Caco-2 (cell line): ENCODE measurements at places on chromosomes 7 and 10. TPM values are rescaled to one million over a fixed set of nuclear protein-coding genes. Genes with fewer than 3 reads are reported as not detected.

GRCh38 chr7:138075350-138075749, 909 bp upstream of the AKR1D1 start:
- no peak for DNase-seq
- no peaks in the 10 kb centered on the region for H3K36me3 ChIP-seq
- no peak overlapping the region for H3K27ac ChIP-seq
- no peak overlapping the region for H3K4me3 ChIP-seq
- H3K4me1 ChIP-seq, result no peaks in the 10 kb centered on the region

DNA sequence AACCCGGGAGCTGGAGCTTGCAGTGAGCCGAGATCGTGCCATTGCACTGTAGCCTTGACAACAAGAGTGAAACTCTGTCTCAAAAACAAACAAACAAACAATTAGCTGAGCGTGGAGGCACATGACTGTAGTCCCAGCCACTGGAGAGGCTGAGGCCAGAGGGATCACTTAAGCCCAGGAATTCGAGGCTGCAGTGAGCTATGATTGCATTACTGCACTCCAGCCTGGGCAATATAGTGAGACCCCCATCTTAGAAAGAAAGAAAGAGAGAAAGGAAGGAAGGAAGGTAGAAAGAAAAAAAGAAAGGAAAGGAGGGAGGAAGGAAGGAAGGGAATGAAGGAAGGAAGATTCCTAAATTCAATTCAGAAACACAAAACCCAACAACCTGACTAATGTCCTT, 141.3 kb upstream of the TNRC18 start:
- H3K36me3 ChIP-seq, result no peaks in the 10 kb centered on the region
- peak overlapping the region; percentile 4 for H3K27ac ChIP-seq
- 0 out of 2 replicates have a peak, but pooled peaks cover 6% of the 10 kb centered on the region for H3K4me1 ChIP-seq
- H3K4me3 ChIP-seq, result no peak overlapping the region

DNA sequence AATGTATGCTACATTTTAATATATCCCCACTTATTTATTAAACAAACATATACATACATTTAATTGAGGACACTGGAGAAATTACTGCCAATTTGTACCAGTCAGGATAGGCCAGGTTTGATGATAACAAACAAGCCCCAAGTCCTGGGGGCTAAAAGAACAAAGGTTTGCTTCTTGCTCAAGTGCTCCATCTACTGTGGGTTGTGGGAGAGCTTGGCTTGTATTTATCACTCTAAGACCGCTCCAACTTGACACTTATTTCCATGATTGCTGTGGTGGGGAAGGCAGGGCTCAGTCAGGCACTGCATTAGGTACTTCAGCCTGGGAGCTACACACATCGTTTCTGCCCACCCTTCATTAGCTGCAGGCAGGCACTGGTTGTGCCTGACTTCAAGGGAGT, 136.6 kb upstream of the ZNF32 start:
- H3K4me1 ChIP-seq, result no peaks in the 10 kb centered on the region
- H3K4me3 ChIP-seq, result no peak overlapping the region
- peak; percentile 20 for DNase-seq
- no peaks in the 10 kb centered on the region for H3K36me3 ChIP-seq

- no peaks in the 10 kb centered on the region for H3K36me3 ChIP-seq
- no peaks in the 10 kb centered on the region for H3K4me1 ChIP-seq
- DNase-seq, result no peak
- H3K27ac ChIP-seq, result no peak overlapping the region
Measured at GRCh38 chr10:7458556-7458955, 47.7 kb upstream of the SFMBT2 start.

- peaks cover 20% of the 10 kb centered on the region for H3K36me3 ChIP-seq
- no peak for DNase-seq
- peak overlapping the region; percentile 27 for H3K27ac ChIP-seq
- no peaks in the 10 kb centered on the region for H3K27me3 ChIP-seq
Measured at GRCh38 chr10:14598809-14599764, 175.6 kb downstream of the FAM107B start.

DNA sequence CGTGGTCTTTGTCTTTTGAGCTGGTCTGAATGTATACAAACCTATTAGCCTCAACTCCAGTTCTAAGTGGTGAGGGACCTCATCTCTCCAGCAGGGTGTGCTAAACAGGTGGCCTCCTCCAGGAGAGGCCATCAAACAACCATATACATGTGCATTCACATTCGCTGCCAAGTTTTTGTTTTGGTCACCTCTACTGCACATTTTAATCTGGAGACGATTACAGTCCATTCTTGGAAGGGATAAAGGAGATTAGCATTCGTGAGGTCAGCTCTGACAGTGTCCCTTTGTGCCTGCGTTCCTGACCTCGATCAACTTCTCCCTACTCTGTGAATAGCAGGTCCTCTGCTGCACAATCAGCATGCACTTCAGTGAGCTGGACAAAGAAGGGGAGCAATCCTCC, 60.8 kb downstream of the RHOBTB1 start:
- H3K4me3 ChIP-seq, result no peak overlapping the region
- no peak overlapping the region for H3K27ac ChIP-seq

DNA sequence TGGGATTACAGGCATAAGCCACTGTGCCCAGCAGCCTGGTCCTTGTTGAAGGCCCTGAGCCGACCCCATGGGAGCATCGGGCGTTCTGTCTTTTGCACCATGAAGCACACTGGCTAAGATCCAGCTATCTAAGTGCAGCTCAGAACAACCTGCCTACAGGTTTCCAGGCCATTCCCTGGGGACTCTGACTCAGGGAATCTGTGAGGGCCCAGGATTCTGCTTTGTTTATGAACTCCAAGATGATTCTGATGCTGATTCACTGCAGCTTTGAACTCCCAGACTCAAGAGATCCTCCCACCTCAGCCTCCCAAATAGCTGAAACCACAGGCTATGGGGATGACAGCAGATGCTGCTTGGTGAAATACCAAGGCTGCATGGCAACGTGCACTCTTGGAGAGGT, 30.2 kb downstream of the NPTX2 start:
- H3K4me3 ChIP-seq, result no peak overlapping the region
- no peaks in the 10 kb centered on the region for H3K4me1 ChIP-seq

GRCh38 chr10:64363687-64364086, 842.5 kb downstream of the REEP3 start:
- no peaks in the 10 kb centered on the region for H3K4me1 ChIP-seq
- no peak for DNase-seq
- no peaks in the 10 kb centered on the region; the same call in 1 of the 2 replicates for H3K36me3 ChIP-seq
- no peak overlapping the region for H3K27ac ChIP-seq
- H3K27me3 ChIP-seq, result no peaks in the 10 kb centered on the region

- no peak overlapping the region for H3K4me3 ChIP-seq
- no peak overlapping the region for H3K27ac ChIP-seq
- no peaks in the 10 kb centered on the region for H3K4me1 ChIP-seq
- no peaks in the 10 kb centered on the region for H3K36me3 ChIP-seq
- no peak for DNase-seq
Measured at GRCh38 chr7:96819111-96819700, 109.6 kb upstream of the SEM1 start.

DNA sequence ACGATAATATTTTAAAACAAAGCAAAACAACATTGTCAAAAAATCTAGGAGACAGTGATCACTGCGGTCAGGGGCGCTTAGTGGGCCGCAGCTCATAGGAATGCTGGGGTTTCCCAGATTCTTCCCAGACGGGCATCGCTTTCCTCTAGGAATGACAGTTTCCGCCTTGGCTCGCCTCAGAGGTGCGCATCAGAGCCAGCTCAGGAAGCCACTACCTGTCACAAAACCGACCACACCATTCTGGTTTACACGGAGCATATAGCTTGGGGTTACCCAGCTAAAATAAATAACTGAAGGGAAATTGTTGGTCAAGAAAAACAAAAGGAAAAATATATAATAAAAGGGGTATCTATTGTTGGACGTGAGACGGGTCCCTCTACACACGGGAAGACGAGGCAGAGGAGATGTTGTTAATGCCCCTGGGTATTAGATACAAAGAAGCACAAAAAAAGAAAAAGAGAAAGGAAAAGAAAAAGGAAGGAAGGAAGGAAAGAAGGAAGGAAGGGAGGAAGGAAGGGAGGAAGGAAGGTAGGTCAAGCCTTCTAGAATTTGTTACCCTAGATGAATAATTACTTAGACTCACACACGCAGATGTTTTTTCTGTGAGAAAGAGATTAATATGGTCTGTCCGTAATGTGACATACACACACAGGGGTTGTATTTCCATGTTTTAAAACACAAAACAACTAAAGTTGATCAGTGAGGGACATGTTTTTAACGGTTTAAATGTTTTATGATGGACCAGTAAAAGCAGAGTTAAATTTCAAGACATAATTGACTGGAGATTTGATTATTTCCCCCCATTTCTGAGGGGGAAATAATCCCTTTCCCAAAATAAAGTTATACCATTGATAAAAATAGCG, 292.4 kb upstream of the NFE2L3 start:
- no peaks in the 10 kb centered on the region for H3K36me3 ChIP-seq
- H3K27ac ChIP-seq, result no peak overlapping the region
- no peak for DNase-seq
- no peak overlapping the region; the same call in 1 of the 2 replicates for H3K4me3 ChIP-seq
- no peaks in the 10 kb centered on the region for H3K4me1 ChIP-seq

DNA sequence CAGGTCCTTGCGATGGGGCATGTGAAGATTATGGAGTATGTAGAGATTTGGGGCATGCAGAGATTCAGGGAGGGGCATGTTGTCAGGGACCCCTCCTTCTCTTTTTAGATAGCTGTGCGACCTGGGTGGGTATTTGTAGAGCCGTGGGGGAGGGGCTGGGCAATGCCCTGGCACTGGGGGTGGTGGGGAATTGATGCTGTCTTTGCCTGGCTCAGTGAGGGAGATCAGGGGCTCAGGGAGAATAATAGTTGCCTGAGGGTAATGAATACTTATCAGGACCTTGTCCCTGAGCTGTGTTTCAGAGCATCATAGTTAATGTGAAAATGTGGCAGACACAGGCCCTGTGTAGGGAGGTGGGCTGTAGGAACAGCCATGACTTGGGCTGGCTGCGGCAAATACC, 3.5 kb downstream of the RAMP3 start:
- H3K27me3 ChIP-seq, result no peaks in the 10 kb centered on the region; the same call in 1 of the 2 replicates
- H3K27ac ChIP-seq, result no peak overlapping the region
- DNase-seq, result no peak
- H3K4me3 ChIP-seq, result no peak overlapping the region

DNA sequence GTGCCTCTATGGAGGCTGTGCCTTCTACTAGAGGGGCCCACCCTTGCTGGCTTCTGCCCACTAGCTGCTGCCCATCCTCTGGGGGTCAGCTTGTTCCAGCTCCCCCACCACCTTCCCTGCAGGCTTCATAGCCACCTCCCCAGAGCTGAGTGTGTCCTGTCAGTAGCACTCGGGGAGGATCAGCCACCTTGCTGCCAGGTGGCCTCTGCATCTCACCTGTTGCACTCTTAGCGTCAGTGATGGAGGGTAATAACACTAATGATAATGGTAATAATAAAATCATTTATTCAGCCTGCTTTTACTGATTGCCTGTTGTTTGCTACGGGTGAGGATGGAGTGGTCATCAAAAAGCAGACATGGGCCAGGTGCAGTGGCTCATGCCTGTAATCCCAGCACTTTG, 377.6 kb downstream of the LRMDA start:
- no peak for DNase-seq
- H3K4me1 ChIP-seq, result peaks cover 3% of the 10 kb centered on the region; the same call in 1 of the 2 replicates
- no peak overlapping the region for H3K27ac ChIP-seq
- H3K4me3 ChIP-seq, result no peak overlapping the region

- no peak overlapping the region for H3K27ac ChIP-seq
- no peak for DNase-seq
- H3K4me3 ChIP-seq, result no peak overlapping the region
- H3K4me1 ChIP-seq, result no peaks in the 10 kb centered on the region
- no peaks in the 10 kb centered on the region for H3K36me3 ChIP-seq
Measured at GRCh38 chr7:96484091-96484490, 162.2 kb upstream of the SLC25A13 start.

DNA sequence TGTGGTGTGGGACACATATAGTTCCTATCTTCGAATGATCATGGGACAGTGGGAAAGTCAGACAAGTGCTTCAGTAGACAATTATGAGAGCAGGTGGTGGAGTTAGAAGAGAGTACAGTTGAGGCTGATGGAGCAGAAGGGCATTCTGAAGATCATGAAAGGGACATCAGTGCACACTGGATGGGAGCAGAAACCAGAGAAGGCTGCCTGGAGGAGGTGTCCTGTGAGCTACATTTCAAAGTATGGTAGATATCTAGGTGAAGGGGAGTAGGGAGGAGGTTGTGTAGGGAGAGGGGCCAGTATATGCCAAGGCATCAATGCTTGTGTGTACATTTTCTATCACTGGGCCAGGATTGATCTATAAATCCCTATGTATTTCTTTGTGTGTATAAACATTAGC, 100.2 kb upstream of the PDCD4 start:
- peaks cover 31% of the 10 kb centered on the region for H3K4me1 ChIP-seq
- no peak overlapping the region for H3K27ac ChIP-seq
- no peak for DNase-seq
- H3K36me3 ChIP-seq, result no peaks in the 10 kb centered on the region; the same call in 1 of the 2 replicates

GRCh38 chr10:31318854-31319601, at the start of gene ZEB1:
Gene ZEB1, plus strand, starts transcription at chr10:31319216. Its CDS starts 19 bp downstream, at chr10:31319235.
- H3K36me3 ChIP-seq, result no peaks in the 10 kb centered on the region
- peak within 1 kb of the TSS; percentile 66 for H3K4me3 ChIP-seq
- peak; percentile 88 for DNase-seq

DNA sequence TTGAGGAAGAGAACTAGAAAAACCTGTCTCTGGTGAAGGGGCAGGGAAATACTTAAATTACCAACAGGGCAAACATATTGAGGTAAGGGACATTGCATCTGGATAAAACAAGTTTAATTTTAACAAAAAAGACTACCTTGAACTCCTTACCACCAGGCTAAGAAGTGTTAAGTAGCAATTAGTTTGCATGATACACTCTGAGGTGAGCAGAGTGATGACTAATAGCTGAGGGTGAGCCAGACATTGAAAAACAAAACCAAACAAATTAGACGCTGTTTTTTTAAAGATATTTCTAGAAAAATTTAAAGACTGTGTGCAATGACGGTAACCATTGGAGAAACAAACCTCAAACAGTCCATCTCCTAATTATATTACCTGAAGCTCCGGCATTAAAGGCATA, 105.9 kb downstream of the ANKRD7 start:
- H3K36me3 ChIP-seq, result no peaks in the 10 kb centered on the region
- no peak overlapping the region for H3K27ac ChIP-seq
- H3K27me3 ChIP-seq, result no peaks in the 10 kb centered on the region
- no peak overlapping the region for H3K4me3 ChIP-seq
- H3K4me1 ChIP-seq, result no peaks in the 10 kb centered on the region
- no peak for DNase-seq

- no peaks in the 10 kb centered on the region for H3K27me3 ChIP-seq
- 0 out of 2 replicates have a peak, but pooled peaks cover 1% of the 10 kb centered on the region for H3K36me3 ChIP-seq
- H3K4me1 ChIP-seq, result peaks cover 71% of the 10 kb centered on the region
- H3K27ac ChIP-seq, result peak overlapping the region; percentile 33
Measured at GRCh38 chr10:53005612-53006345, 233.2 kb upstream of the MBL2 start.

GRCh38 chr10:14409856-14410458, 79.2 kb upstream of the FRMD4A start:
- no peaks in the 10 kb centered on the region for H3K27me3 ChIP-seq
- no peaks in the 10 kb centered on the region for H3K36me3 ChIP-seq
- no peak for DNase-seq
- peaks cover 23% of the 10 kb centered on the region for H3K4me1 ChIP-seq
- no peak overlapping the region for H3K4me3 ChIP-seq

The PRKAR2B gene
- 0.07 and 0.12 TPM in 2 replicates for total RNA-seq

The LEP gene
- total RNA-seq, result not detected in 2 replicates

The RGS10 gene
- total RNA-seq, result 22.6 and 23.2 TPM in 2 replicates

The SLC13A1 gene
- total RNA-seq, result not detected in 2 replicates

The PGAM2 gene
- total RNA-seq, result not detected in 2 replicates

The ACTR3C gene
- total RNA-seq, result 8.0 and 9.2 TPM in 2 replicates

The FAM200A gene
- total RNA-seq, result 5.2 TPM in 2 replicates

The EBF3 gene
- 0.63 and 0.79 TPM in 2 replicates for total RNA-seq

The DRGX gene
- total RNA-seq, result not detected in 2 replicates

The SUGCT gene
- 9.9 and 12.2 TPM in 2 replicates for total RNA-seq

The ZNF727 gene
- not detected in 2 replicates for total RNA-seq

The SUV39H2 gene
- total RNA-seq, result 58.3 and 60.4 TPM in 2 replicates

The NSUN6 gene
- total RNA-seq, result 17.3 and 17.7 TPM in 2 replicates
